ENCODE measurements at places on chromosomes 11 and 22.

GRCh38 chr11:11207428-11207827 lies 145.6 kb downstream of the CSNK2A3 start:
- DNase-seq, result no peak

GRCh38 chr11:64489831-64490441 lies 101.1 kb upstream of the SLC22A12 start:
- DNase-seq, result no peak

DNA sequence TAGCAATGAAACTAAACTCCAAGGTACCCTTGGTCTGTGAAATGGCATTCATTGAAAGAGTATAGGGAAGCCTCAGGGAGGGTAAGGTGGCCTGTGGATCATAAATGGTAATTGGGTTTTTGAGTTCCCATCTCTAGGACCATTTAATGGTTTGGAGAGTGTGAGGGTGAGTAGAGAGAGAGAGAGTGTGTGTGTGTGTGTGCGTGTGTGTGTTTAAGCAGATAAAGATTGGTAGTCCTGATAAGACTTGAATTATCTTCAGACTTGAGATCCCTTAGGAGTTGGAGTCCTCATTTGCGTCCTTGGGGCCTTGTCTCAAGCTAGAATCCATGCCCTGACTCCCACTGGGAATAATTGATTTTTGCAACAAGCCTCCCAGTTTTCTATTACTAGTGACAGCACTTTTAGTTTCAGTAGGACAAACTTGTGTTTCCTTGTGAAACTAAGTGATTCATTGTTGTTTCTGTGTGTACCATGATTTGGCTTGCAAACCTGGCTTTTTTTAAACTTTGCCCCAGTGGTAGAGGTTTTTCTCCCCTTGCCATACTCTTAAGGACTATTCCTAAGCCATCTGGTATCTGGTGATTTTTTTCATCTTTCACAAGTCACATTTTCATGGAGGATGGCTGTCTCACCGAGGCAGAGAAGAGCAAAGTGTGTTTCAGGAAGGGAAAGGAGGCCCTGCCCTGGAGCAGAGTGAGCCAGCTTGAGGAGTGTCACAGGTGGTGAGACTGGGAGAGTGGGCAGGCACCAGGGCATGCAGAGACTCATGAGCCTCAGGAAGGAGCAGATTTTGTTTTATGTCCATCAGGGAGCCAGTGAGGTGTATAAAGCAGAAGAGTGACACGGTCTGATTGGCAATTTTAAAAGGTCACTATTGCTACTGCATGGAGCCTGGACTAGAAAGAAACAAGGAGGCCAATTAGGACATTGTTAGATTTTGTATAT lies 26.7 kb downstream of the ALKBH3 start:
- DNase-seq, result no peak

DNA sequence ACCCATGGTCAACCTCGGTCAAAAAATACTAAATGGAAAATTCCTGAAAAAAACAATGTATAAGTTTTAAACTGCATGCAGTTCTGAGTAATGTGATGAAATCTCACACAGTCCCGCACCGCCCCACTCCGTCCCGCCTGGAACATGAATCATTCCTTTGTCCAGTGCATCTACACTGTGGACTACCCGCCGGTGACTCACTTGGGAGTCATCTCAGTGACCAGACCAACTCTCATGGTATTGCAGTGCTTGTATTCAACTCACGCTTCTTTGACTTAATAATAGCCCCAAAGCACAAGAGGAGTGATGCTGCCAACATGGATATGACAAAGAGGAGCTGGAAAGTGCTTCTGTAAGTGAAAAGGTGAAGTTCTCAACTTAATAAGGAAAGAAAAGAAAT lies 48.8 kb downstream of the ARHGAP32 start:
- no peak for DNase-seq

DNA sequence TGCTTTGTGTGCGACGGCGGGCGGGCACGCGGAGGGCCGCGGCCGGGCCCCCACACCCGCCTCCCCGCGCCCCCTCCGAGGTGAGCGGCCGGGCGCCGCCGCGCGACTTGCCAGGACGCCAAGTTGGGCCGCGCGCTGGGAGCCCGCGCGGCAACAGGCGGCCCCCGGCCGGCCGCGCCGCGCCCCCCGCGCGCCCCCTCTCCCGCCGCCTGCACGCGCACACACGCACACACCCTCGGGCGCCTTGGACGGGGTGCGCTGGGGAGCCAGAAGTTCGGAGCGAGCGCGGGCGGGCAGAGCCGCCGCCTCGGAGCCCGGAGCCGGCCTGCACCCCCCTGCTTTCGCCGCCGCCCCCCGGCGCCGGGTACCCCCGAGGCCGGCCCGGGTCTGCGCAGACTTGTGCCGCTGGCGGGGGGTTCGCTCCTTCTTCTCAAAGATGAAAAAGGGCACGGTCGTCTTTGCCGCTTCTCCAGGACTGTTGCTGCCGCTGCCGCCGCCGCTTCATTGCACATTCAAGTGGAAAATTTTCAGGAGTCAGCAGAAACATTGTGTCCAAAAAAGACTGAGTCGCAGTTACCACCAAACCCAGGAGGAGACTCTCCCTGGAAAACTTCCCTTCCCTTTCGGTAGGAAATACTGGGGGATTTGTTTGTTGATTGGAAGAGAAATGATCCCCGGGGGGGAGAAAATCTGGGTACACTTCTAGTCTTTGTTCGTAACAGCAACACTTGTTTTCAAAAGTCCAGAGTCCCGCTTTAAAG lies 895 bp downstream of the TEAD1 start:
- DNase-seq, result no peak

- DNase-seq, result no peak
Observed at GRCh38 chr11:65429068-65429681, 6.6 kb downstream of the NEAT1 start.

DNA sequence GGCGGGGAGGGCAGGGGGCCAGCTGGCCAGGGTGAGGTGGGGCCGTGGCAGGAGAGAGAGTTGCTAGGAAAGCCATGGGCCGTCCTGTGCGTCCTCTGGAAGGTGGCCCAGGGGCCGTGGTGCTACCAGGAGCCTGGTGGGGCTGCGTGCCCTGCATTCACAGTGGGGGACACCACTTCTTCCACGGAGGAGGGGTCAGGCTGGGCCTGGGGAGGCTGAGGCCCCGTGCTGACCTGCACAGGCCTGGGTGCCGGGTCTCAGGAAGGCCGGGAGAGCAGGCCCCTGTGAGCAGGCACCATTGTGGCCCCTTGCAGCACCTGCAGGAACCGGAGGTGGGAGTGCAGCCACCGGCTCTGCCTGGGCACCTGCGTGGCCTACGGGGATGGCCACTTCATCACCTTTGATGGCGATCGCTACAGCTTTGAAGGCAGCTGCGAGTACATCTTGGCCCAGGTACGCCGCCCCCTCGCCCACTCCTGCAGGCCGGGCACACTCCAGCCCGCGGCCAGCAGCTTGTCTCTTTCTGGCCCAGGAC lies 12.0 kb downstream of the MUC5B start:
- DNase-seq, result no peak

GRCh38 chr22:20280866-20281265 lies 12.7 kb upstream of the RTN4R start:
- no peak for DNase-seq

- DNase-seq, result no peak
Observed at GRCh38 chr11:17263769-17264168, 12.8 kb upstream of the NUCB2 start.

DNA sequence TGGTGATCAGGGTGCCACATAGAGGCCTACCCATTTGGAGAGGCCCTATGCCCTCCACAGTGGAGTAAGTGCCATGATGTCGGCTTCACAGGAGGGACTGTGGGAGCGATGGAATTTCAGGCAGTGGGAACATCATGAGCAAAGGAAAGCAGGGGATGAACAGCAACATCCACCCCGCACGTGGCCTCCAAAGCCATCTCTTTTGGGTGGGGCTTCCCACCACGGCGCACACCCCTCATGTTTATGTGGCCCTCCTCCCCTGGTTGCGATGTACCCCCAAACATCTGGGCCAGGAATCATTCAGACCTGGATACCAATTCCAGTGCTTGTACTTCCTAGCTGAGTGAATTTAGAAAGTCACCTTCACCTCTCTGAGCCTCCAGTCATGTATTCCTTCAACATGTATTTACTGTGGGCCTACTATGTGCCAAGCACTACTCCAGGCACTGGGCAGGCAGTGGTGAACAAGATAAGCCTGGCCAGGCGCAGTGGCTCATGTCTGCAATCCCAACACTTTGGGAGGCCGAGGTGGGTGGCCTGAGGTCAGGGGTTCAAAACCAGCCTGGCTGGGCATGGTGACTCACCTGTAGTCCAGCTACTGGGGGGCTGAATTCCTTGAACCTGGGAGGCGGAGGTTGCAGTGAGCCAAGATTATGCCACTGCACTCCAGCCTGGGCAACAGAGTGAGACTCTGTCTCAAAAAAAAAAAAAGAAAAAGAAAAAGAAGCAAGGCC lies 1.8 kb upstream of the MAFF start:
- no peak for DNase-seq

DNA sequence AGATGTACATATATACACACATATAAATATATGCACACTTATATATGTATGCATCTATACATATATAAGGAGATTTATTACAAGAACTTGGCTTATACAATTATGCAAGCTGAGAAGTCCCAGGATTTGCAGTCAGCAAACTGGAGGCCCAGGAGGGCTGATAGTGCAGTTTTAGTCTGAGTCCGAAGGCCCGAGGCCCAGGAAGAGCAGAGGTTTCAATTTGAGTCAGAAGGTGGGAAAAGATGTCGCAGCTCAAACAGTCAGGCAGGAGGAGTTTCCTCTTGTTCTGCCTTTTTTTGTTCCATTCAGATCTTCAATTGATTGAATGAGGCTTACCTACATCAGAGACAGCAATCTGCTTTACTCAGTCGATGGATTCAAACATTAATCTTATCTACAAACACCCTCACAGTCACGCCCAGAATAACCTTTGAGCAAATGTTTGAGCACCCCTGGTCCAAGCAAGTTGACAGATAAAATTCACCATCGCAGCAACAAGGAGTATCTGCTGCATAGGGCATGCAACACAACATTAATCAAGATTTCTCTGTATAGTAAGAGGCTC lies 4.0 kb upstream of the SGSM1 start:
- no peak for DNase-seq

DNA sequence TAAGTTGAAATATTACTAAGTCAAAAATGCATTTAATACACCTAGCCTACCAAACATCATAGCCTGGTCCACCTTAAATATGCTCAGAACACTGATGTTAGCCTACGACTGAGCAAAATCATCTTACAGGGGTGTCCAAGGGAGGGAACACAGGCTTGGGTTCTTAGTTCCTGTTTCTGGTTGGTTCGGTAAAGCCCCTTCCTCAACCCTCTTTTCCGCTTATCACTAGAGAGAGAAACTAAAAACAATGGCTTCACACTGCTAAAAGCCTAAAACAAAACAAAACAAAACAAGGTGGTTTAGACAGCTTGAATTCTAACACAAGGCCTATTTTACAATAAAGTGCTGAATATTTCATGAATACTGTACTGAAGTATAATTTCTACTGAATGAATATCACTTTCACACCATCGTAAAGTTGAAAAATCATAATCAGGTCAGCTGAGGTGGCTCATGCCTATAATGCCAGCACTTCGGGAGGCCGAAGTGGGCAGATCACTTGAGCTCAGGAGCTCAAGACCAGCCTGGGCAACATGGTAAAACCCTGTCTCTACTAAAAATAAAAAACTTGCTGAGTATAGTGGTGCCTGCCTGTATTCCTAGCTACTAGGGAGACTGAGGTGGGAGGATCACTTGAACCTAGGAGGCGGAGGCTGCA lies 118.0 kb downstream of the SIK3 start:
- no peak for DNase-seq

- DNase-seq, result no peak
Observed at GRCh38 chr22:33807470-33807869, 112.8 kb downstream of the LARGE1 start.

GRCh38 chr11:70766901-70767300 lies 368.6 kb downstream of the CTTN start:
- DNase-seq, result no peak

GRCh38 chr11:14971865-14972580 lies at the start of gene CALCA:
TSS of gene CALCA (minus strand) at chr11:14972351. CDS start at chr11:14971192, 1,159 bp downstream.
- DNase-seq, result no peak

- DNase-seq, result no peak
Observed at GRCh38 chr11:60193687-60194433, 11.0 kb upstream of the MS4A6A start.

DNA sequence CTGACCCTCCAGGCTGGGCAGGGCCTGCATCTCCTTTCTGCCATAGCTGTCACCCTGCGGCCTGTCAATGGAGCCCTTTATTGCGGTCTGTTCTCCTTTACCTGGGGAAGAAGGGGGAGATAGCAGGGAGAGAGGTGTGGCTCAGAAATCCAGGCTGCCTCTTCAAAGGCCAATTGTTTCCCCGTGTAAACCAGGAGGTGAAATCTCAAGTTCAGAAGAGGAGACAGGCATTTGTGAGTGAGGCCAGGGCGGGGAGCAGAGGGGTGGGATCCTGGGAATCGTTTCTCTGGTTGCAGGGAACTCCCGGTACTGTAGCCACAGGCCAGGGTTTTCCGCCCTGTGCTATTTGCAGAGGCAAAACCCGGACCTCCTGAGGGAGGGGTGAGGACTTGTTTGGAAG lies 9.1 kb downstream of the DCPS start:
- DNase-seq, result no peak

DNA sequence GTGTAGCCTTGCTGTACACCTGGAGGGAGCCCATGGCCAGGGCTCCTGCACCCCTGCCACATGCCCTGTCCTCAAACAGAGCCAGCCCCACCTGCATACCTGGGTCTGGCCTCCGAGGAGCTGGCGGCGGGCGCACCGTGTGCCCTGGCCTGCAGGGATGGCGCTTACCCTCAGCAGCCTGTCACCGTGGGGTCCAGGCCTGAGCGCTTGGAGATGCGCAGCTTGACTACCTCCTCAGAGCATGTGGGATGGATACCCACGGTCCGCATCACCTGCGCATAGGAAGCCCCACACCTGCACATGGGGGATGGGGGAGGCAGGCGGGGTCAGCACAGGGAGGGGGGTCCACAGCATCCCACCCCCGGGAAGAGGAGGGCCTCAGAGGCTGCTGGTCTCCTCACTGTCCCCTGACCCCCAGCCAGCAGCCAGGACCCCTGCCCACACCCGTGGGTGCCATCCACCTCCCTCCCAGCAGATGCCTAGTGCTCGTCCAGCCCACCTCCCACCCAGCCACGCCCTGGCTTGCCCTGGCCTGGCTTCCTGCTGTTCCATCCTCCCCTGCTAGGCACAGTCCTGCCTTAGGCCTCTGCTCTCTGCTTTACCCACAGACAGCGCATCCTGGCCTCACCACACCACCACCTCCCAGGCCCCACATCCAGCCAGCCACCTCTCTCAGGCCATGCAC lies 22.4 kb upstream of the GNB1L start:
- DNase-seq, result no peak

- no peak for DNase-seq
Observed at GRCh38 chr11:94988748-94989147, 15.2 kb downstream of the KDM4D start.

GRCh38 chr22:18996376-18996900 lies 60.3 kb upstream of the PRODH start:
- no peak for DNase-seq

DNA sequence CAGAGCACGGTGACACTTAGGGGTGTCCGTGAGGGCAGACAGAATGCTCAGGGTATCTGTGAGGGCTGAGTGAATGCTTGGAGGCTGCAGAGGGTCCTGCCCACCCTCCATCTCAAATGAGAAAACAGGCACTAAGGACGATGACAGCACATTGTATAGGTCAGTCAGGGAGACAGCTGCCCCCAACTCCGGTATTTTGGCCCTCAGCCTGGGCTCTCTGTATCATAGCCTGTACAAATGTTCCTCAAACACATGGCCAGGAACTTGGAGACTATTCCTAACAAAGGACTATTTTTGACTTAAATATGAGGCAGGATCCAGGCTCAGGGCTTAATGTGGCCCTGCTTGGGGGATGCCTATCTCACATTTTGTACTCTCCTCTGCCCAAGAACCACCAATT lies 145.4 kb downstream of the OPCML start:
- no peak for DNase-seq

All from cortex of kidney (tissue), 1 donor.